Right lobe of liver (tissue), 6 donors: ENCODE measurements at places on chromosomes 6 and 20. TPM values are rescaled to one million over a fixed set of nuclear protein-coding genes. Genes with fewer than 3 reads are reported as not detected.

DNA sequence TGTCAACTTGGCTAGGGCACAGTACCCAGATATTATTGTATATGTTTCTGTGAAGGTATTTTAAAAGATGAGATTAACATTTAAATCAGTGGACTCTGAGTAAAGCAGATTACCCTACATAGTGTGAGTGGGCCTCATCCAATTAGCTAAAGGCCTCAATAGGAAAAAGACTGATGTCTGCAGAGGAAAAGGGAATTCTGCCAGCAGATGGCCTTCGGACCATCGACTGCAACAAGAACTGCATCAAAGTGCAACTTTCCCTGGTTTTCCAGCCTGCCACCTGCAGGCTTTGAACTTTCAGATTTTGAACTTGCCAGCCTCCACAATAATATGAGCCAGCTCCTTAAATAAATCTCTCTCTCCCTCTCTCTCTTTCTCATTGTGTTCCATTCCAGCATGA, 80.5 kb downstream of the IMPG1 start:
- H3K4me3 ChIP-seq: no peak overlapping the region
- no peaks in the 10 kb centered on the region for H3K27me3 ChIP-seq
- DNase-seq: no peak
- no peaks in the 10 kb centered on the region for H3K4me1 ChIP-seq
- no peak overlapping the region for H3K27ac ChIP-seq

DNA sequence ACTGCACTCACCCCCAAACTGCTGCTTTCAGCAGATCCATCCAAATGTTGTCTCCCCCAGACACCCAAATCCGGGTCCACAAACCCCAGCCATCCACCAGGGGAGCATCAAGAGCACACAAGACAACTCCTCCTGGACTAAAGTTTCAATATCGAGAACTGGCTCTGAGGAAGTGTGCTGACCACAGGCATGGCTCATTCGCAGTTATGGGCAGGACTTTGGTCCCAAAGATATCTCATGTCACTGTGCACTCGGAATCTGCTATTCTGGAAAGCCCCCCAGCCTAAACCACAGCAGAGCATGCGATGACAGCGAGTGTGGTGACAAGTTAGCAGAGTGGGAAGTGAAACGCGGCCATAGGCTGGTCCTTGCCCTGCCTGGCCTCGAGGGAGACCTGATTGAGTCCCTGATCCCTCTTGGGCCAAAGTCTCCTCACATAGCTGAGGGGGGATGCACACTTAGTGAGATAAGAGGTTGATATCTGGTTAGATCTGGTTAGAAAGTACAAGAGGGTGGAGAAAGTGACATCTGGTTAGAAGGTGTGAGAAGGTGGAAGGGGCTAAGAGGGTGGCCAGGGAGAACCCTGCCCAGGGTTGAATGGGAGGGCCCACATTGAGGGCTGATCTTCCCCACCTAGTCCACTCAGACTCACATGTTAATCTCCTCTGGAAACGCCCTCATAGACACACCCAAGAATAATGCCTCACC, 149.7 kb downstream of the MRPL14 start:
- DNase-seq: no peak
- no peaks in the 10 kb centered on the region for H3K4me1 ChIP-seq
- no peaks in the 10 kb centered on the region for H3K27me3 ChIP-seq
- H3K36me3 ChIP-seq: no peaks in the 10 kb centered on the region
- H3K4me3 ChIP-seq: no peak overlapping the region

GRCh38 chr6:49805246-49805645, 18.2 kb upstream of the PGK2 start:
- H3K36me3 ChIP-seq: no peaks in the 10 kb centered on the region
- no peak overlapping the region for H3K27ac ChIP-seq
- no peaks in the 10 kb centered on the region for H3K4me1 ChIP-seq
- DNase-seq: no peak
- no peaks in the 10 kb centered on the region for H3K27me3 ChIP-seq
- no peak overlapping the region for H3K4me3 ChIP-seq

- no peak overlapping the region for H3K27ac ChIP-seq
- no peaks in the 10 kb centered on the region for H3K4me1 ChIP-seq
- no peak overlapping the region for H3K4me3 ChIP-seq
- peaks cover 13% of the 10 kb centered on the region for H3K27me3 ChIP-seq
Observed at GRCh38 chr6:150028799-150029198, 3.5 kb upstream of the RAET1L start.

DNA sequence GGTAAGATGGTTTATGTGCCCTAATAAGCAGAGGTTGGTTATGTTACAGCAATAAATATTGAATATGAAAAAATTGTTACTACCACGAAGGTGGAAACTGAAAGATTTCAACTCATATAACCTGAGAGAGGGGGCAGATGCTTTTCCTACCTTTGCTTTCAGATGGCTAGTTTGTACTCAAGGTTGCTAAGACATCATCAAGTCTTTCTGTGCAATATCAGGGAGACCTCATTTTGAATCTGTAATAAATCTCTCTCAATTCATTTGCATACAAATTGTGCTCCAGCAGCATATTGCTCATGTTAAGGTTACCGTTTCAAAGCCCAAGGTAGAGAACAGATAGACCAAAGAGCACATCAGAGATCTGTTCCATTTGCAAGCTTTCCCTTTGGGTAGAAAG, 220.4 kb downstream of the KHDC1L start:
- H3K36me3 ChIP-seq: no peaks in the 10 kb centered on the region
- H3K27me3 ChIP-seq: no peaks in the 10 kb centered on the region
- no peak overlapping the region for H3K4me3 ChIP-seq
- no peak overlapping the region for H3K27ac ChIP-seq
- no peak for DNase-seq

NFATC2 gene
- total RNA-seq: 6.4 TPM

ADTRP gene
- not detected for total RNA-seq
